AG10803 (cell line): ENCODE measurements at places on chromosomes 5 and 9.

GRCh38 chr5:81994679-81995078 is 22.9 kb downstream of the ATG10 start:
- DNase-seq, result no peak

DNA sequence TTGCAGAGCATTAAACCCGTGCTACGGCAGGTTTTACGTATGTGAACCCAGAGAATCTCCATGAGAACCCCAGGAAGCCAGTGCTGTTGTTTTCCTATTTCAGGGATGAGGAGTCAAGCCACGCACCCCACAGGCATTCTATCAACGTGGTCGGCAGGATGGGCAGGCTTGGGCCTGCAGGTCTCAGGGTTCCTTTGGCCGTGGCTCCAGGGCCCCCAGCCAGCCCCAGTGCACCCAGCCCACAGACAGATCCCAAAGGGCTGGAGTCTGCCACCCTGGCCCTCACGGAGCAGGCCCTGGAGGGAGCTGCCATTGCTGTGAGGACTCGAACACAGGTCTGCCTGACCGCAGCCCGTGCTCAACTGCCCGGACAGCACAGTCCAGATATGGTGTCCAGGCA is 77.1 kb upstream of the STXBP1 start:
- no peak for DNase-seq

- DNase-seq, result no peak
These were observed 11.5 kb downstream of the SQSTM1 start for GRCh38 chr5:179832039-179832745.

- no peak for DNase-seq
These were observed 26.4 kb downstream of the ZDHHC11B start for GRCh38 chr5:757931-758697.

DNA sequence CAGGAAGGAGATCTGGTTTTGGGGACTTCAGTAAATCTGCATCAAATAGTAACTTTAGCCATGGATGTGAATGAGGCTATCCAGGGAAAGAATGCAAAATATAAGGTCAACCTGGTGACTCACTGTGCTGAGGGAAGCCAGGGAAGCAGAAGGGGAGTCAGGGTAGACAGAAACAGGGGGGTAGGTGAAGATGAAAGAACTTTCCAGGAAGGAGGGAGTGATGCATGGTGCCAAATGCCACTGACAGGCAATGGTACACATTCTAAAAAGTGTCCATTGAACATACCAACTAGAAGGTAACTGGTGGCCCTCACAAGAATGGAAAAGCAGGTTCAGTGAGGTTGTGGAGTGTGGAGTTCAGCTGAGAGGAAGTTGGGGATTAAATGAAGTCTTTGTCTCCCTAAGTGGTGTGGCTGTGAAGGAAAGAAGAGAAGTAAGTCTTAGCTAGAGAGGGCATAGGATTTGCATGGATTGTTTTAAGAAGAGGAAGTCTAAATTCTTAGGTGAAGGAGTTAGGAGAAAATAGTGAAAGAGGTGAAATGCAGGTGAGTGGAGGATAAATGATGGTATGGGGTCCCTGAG is 35.5 kb downstream of the PALM2AKAP2 start:
- peak; percentile 26 for DNase-seq

- DNase-seq, result no peak
These were observed 209.3 kb downstream of the C9orf50 start for GRCh38 chr9:129411501-129412175.

DNA sequence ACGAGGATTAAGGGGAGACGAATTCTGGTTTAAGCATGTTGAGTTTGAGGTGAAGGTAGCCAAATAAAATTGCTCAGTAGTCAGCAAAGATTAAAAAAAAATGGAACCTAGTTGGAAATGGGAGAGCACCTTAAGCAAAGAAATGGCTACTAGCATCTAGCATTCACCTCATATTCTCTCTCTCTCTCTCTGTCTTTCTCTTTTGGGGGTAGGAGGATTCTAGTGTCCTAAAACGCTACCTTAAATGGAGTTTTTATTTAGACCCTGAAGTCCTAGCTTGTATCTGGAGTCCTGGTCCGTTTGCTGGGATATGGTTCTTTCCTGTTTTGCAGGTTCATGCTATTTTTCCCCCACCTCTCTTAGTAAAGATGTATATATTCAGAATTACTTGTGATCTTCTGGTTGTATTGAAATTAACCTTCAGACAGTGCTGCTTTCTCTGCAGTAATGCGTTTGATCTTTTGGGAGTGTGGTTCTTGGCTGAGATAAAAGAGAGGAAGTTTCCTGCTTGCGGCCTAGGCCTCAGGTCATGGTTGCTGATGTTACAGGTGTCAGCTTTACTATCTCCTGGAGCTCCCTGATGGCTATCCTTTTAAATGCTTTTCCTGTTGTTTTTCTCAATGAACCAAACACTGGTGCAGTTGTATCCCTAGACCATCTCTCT is 8.0 kb downstream of the TGFBR1 start:
- DNase-seq, result no peak

- DNase-seq, result no peak
These were observed 195.2 kb downstream of the TAF11L14 start for GRCh38 chr5:17829456-17829855.

DNA sequence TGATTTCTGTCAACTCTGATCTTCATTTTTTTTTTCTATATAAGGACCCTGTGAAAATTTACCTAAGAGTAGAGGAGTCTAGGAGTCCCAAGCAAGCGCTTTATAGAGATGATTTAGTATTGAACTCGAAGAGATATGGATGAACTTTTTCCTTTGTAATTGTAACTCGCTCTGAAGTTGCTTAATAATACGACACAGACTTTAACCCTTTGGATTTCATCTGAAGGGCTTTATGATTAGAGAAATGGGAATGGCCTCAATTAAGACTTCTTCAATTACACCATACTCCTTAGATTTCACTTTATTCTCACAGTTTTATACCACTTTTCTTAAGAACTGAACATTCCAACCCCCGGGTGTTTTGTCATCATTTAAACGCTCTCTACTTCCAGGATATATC is 647.7 kb downstream of the HTR1A start:
- DNase-seq, result no peak

- DNase-seq, result no peak
These were observed 154.0 kb downstream of the MCTP1 start for GRCh38 chr5:95130941-95131340.

DNA sequence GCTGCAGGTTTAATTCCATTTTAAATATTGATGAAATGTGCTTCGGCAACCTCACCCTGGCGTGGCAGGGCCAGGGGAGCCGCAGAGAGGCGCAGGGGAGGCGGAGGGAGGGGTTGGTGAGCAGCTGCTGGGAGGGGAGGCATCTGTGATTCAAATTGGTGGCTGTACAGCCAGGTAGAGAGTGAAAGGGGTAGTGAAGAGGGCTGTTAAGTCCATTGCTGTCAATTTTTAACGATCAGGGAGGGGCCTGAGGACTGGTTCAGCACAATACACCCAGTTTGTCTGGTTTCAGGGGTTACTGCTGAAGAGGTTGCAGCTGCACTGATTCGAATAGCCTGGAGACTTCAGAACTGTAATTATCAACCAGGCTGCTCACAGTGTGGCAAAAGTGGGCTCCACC is 31.3 kb downstream of the LHX6 start:
- no peak for DNase-seq

DNA sequence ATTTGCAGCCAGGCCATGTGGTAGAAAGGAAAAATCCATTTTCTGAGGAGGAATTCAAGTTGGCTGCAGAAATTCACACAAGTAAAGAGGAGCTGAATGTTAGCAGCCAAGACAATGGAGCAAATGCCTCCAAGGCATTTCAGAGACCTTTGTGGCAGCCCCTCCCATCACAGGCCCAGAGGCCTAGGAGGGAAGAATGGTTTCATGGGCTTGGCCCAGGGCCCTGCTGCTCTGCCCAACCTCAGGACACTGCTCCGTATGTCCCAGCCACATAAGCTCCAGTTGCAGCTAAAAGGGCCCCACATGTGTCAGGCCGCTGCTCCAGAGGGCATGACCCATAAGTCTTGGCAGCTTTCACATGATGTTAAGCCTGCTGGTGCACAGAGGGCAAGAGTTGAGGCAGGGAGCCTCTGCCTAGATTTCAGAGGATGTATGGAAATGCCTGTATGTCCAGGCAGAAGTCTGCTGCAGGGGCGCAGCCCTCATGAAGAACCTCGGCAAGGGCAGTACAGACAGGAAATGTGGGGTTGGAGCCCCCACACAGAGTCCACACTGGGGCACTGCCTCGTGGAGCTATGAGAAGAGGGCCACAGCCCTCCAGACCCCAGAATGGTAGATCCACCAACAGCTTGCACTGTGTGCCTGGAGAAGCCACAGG is 144.2 kb upstream of the EPB41L4A start:
- no peak for DNase-seq

DNA sequence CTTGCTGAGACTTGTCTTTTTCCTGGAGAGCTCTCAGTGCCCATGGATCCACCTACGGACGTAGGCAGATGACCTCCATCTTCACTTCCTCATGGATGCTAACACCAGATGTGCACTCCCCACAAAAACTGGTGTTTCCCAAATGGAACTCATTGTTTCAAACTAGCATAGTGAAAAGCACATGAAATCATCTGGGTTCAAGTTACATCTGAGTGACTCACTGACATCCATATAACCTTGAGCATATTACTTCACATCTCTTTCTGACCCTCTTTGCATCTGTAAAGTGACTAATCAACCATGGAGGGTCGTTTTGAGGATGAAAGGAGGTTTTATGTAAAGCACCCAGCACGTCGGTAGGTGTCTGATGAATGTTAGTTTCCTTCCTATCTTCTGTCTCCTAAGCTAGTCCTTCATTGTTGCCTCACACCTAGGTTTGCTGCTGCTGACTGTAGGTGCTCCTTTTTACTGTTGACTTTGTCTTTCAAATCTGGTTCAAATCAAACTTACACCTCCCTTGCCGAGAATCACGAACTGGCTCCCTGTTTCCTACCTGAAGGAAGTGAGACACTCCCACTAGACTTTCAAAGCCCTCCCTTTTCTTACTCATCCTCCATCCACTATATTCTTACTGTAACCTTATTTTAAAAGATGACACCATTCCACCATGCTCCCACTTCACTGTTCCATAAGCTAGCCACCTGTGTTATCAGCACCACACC is 10.3 kb downstream of the OCLN start:
- peak; percentile 70 for DNase-seq

- no peak for DNase-seq
These were observed 122.1 kb upstream of the COL5A1 start for GRCh38 chr9:134519375-134520070.

- peak; percentile 81 for DNase-seq
These were observed 107.9 kb downstream of the NDUFAF2 start for GRCh38 chr5:61052882-61053281.

DNA sequence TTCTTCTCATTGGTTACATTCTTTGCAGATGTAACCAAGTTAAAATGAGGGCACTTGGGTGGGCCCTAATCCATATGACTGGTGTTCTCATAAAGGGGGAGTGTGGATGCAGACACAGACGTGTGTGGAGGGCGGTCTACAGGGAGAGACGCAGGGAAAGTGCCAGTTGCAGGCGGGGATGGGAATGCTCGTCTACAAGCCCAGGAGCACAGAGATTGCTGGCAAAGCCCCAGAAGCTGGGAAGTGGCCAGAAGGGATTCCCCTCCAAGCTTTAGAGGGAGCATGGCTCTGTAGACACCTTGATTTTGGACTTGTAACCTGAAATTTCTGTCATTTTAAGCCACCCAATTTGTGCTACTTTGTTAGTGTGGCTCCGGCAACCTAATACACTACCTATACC is 96.8 kb upstream of the CTSL start:
- no peak for DNase-seq

DNA sequence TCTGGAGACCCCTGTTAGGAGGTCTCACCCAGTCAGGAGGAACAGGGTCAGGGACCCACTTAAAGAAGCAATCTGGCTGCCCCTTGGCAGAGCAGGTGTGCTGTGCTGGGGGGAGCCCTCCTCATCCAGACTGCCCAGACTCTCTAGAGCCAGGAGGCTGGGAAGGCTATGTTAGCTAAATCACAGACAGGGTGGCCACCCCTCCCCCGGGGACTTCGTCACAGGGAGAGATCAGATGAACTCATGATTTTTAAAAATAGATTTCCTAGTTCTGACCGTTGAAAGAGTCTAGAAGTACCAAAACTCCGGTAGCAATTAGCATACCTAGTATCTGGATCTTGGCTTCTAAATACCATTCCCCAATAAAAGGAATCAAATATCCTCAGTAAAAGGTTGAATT is 35.0 kb upstream of the FOXB2 start:
- no peak for DNase-seq

GRCh38 chr9:13215791-13216554 is 63.5 kb downstream of the MPDZ start:
- no peak for DNase-seq

- DNase-seq, result no peak
These were observed 633.6 kb upstream of the FTMT start for GRCh38 chr5:121218086-121218485.

DNA sequence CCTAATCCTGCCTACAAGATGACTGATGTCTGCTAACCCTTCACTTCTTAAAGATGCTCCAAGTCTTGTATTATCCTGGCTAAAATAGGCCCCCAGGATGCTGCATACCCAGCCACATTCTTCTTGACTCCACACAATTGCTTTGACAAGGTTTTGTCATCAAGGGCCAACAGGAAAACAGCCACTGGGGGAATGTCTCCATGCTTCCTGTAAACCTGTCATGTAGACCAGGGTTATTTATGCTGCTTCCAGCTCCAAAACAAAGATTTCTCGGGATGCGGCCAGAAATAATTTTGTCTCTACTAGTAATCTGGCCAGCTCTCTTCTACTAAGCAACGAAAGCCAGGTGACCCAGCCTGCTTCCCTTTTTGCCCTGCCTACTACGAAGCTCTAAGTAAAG is 53.8 kb downstream of the SHB start:
- no peak for DNase-seq

DNA sequence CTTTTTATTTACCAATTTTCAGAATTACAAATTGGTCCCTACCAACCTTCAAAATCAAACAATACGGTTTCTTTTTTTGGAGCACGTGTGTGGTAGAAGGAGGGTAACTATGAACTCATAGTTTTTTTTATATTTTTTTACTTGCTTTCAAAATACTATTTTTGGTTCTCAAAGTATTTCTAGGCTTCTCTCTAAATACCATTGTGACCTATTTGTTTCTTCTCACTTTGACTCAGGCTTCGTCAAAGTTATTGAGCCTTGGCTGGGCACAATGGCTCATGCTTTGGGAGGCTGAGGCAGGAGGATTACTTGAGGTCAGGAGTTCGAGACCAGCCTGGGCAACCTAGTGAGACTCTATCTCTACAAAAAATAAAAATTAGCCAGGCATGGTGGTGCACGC is 11.6 kb upstream of the KIF27 start:
- no peak for DNase-seq
